ENCODE measurements at places on chromosomes 2 and 18. TPM values are rescaled to one million over a fixed set of nuclear protein-coding genes. Genes with fewer than 3 reads are reported as not detected.

Gene KANSL3
- 26.0 TPM for total RNA-seq

Gene LRRC30
- 0.69 TPM for total RNA-seq

Gene GPR155
- 5.8 TPM for total RNA-seq

Gene DOK6
- 7.0 TPM for total RNA-seq

Gene TWIST2
- total RNA-seq: 60.3 TPM

Gene SCN3A
- total RNA-seq: 1.2 TPM

Gene NT5DC4
- not detected for total RNA-seq

Gene CD8B2
- 0.10 TPM for total RNA-seq

Gene IL37
- 2.0 TPM for total RNA-seq

Gene SLC11A1
- total RNA-seq: 7.9 TPM

Gene IL1A
- 0.20 TPM for total RNA-seq

Gene PUM2
- total RNA-seq: 90.6 TPM

Gene FOXI3
- 3.7 TPM for total RNA-seq

Gene GALNT3
- 20.3 TPM for total RNA-seq

- no peak for DNase-seq
Observed at GRCh38 chr2:196213252-196213980, 42.0 kb upstream of the STK17B start.

GRCh38 chr18:11886577-11887110 lies 21.5 kb downstream of the MPPE1 start:
- DNase-seq: no peak

DNA sequence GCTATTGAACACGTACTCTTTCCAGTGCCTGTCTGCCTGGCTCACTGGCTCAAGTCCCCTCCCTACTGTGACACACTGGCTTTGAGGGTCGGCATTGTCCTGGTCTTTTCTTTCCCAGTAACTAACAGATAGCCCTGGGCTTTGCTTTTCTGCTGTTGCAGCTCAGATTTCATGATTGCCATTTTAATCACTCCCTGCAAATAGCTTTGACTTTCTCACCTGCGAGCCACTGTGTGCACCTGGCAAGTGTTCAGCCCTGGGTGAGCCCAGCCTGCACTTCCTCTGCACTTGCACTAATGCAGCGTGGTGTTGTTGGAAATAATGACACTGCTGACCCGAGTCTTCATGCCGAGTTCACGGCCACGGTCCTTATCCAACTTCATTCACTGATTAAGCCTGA lies 52.9 kb downstream of the DCDC2C start:
- no peak for DNase-seq

- DNase-seq: no peak
Observed at GRCh38 chr2:207729465-207729998, 18.1 kb downstream of the CCNYL1 start.

- DNase-seq: no peak
Observed at GRCh38 chr2:176562359-176563078, 293.3 kb downstream of the MTX2 start.

GRCh38 chr18:9771977-9772660 lies 64.0 kb downstream of the RAB31 start:
- no peak for DNase-seq

GRCh38 chr2:236177967-236178889 lies 10.0 kb upstream of the GBX2 start:
- peak; percentile 8 for DNase-seq

- peak; percentile 75 for DNase-seq
Observed at GRCh38 chr2:43356774-43357173, 130.4 kb upstream of the ZFP36L2 start.

GRCh38 chr2:240329116-240329665 lies 106.3 kb upstream of the GPC1 start:
- no peak for DNase-seq

DNA sequence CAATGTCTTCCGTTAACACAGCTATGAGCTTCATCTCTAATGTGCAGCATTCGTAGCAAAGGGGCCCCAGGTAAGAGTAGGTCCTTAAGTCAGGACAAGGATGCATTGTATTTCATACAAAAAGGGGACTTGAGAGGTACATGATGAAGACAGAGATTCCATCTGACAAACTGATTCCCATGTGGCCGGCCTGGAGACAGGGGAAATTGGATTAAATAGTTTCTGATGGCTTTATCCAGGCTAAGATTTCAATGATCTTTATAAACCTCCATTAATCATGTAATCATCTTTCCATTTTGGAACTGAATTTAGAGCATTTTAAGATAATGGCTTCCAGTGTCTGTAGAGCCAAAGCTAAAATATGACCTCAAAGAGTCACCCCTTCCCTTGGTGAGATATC lies 111.3 kb downstream of the NCKAP5 start:
- no peak for DNase-seq

- DNase-seq: no peak
Observed at GRCh38 chr2:11032396-11032795, 120.7 kb downstream of the KCNF1 start.

GRCh38 chr2:226661789-226662545 lies 137.7 kb downstream of the IRS1 start:
- peak; percentile 31 for DNase-seq

DNA sequence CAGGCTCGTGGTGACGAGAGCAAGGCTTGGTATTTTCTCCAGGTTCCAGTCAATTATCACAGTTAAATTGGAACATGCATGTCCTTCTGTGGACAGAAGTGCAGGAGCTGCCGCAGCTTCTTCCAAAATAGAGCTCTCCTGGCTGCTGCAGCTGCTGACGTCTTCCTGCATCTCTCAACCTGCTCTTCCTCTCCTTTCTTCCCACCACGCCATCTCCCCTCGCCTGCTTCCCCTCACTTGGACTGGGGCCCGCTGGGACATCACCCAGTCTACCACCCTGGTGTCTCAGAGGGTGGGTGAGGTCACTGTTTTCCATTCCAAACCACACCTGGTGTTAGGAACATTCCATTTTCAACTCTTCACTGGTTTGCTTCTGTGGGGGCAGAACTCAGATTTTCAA lies 41.4 kb downstream of the SPP2 start:
- no peak for DNase-seq

DNA sequence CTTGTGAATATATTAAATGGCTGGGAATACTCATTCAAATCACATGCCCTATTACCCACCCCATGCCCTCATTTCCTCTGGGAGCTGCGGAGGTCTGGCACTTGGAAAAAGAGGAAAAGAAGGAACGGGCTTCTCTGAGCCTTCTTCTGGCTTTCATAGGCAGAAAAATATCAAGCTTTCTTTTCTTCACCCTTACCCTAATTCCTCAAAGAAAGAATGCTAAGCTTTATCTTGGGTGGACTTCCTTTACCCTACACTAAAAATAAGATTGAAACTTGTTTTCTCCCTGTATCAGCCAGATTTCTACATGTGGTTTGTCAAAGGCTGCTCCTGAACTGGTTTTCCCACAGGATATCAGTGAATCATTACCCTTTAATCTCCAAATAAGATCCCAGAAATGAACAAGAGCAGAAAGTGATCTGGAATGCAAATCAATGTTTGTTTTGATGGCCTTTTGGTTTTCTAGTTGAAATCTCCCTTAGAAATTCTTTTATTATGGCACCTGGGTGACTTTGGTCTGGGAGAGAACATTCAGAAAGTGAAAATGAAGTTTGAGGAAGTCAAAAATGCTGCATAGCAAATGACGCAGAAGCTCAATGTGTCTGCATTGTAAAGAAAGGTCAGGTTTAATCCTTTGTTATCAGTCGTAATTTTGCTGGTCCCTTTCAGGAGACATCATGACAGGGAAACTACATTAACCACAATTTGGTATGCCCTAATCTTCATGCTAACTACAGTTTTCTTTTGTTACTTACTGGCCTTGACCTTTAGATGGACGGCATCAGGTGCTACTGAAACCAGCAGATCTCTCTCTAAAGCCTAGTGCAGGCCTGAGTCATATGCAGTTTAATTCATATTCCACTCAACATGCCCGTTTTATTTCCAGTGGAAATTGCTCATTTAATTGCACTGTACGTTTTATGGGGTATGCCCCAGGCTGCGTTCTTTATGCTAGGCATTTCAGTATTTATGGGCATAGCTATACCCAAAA lies 46.6 kb upstream of the HNRNPA3 start:
- DNase-seq: peak; percentile 40

- DNase-seq: no peak
Observed at GRCh38 chr2:223720367-223720766, 117.0 kb downstream of the AP1S3 start.

DNA sequence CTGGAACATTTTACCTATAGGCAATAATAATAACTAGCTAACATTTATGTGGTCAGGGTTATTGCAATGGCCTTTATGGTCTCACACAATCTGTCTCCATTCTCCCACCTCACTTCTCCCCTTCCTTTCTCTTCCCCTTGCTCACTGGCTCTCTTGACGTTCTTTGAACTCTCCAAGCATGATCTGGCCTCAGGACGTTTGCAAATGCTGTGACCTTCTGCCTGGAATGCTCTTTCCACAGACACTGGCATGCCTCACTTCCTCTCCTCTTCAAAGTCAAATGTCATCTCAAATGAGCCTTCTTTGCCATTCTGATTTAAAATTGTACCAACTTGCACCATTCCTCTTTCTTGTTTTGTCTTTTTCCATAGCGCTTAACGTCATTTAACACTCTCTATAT lies 25.3 kb upstream of the GCG start:
- DNase-seq: no peak

GRCh38 chr2:19989342-19989666 lies 601 bp downstream of the WDR35 start:
- no peak for DNase-seq

DNA sequence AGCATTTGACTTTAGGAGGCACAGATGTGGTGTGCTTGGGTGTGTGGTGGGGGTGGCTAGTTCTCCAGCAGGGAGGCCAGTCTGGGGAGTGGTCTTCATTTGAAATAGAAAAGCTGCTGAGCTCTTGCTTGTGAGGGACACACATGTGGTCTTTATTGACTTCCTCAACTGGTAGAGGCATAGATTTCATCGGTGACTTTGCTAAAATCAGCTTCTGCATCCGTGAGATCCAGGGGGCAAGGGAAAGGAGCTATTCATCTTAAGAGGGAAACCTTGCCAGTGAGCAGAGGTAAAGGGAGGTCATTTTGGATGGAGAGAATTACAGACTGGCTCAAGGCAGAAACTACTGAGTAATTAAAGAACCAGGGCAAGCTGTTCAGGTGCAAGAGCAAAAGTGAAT lies 4.7 kb downstream of the MAPRE3 start:
- DNase-seq: no peak

DNA sequence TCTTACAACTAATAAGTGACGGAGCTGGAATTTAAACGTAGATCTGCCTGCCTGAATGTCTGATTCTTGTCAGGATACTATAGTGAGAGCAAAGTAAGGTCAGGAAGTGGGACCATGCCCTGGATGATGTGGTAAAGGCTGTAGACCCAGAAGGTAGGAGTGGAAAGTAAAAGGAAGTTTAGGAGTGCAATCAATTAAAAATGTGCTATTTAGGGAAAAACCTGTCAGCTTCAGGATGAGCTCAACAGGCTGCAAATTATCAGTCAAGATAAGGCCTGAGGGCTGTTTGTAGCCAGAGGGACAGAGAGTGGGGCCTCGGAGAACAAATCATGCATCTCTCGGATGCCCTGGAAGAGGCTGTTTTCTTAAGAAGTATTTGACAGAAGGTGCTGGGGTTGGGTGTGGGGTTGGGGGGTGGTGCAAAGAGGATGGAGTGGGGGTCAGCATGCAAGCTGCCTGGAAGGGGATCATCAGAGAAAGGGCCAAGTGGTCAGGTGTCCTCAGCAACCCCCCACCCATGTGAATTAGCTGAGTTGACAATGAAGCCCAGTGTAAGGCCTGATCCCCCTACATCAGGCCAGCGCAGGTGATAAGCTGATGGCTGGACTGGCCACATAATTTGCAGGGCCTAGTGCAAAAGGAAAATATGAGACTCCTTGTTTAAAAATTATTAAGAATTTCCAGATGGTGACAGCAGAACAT lies 53.2 kb upstream of the MAPRE3 start:
- no peak for DNase-seq

GRCh38 chr2:45891719-45892424 lies 240.4 kb downstream of the PRKCE start:
- no peak for DNase-seq

- no peak for DNase-seq
Observed at GRCh38 chr2:71604726-71605120, 151.4 kb downstream of the DYSF start.

- peak; percentile 35 for DNase-seq
Observed at GRCh38 chr18:2979129-2979528, 33.8 kb downstream of the LPIN2 start.

GRCh38 chr18:34723143-34723542 lies 13.0 kb downstream of the DTNA start:
- DNase-seq: no peak

GRCh38 chr2:229627728-229628127 lies 86.6 kb downstream of the DNER start:
- DNase-seq: no peak

GRCh38 chr2:189233527-189233926 lies 54.0 kb upstream of the COL5A2 start:
- no peak for DNase-seq

DNA sequence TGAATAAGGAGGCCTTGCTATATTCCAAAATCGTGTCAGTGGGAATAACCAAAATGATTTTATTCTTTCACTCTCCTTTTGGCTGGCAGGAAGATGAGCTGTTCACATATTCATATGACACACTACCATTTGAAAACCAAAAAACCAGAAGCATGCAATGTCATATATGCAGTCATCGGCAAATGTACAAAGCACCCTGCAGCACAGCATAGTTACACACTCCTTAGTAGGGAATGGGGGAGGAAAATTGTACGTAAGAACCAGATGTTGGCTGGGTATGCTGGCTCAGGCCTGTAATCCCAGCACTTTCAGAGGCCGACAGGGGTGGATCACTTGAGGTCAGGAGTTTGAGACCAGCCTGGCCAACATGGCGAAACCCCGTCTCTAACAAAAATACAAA lies 176.6 kb downstream of the GFPT1 start:
- no peak for DNase-seq

GRCh38 chr2:236861944-236862343 lies 223.7 kb upstream of the COPS8 start:
- DNase-seq: no peak

GRCh38 chr2:24539258-24539657 lies 48.2 kb downstream of the NCOA1 start:
- no peak for DNase-seq

- no peak for DNase-seq
Observed at GRCh38 chr2:37893327-37893726, 31.8 kb upstream of the RMDN2 start.

- no peak for DNase-seq
Observed at GRCh38 chr2:3279236-3279960, 98.2 kb downstream of the EIPR1 start.

GRCh38 chr2:179019260-179019659 lies 30.7 kb downstream of the CCDC141 start:
- DNase-seq: no peak

- DNase-seq: no peak
Observed at GRCh38 chr18:79949697-79950487, 1.6 kb downstream of the SLC66A2 start.

DNA sequence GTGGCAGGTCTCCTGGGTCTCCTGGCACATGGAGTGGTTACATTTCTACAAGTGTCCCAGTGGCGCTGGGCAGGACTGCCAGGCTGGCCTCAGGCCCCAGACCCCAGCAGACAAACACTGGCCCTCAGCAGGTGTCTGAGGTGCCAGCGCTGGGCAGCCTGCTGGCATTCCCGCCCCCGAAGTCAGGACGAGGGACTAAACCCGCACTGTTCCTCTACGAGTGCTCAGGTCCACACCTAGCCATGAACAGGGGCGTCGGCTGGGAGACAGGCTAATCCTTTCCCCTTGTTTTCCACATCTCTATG lies 12.8 kb downstream of the SNED1 start:
- no peak for DNase-seq

GRCh38 chr2:45315861-45316260 lies 295.2 kb downstream of the SRBD1 start:
- peak; percentile 9 for DNase-seq

GRCh38 chr2:173961346-173961705 lies 3.8 kb downstream of the SP3 start:
- DNase-seq: no peak

GRCh38 chr2:104584393-104584792 lies 269.5 kb upstream of the POU3F3 start:
- no peak for DNase-seq
